ENCODE measurements at places on chromosomes 2 and 18.
A peak's percentile ranks its signal among the peaks of the same experiment; 100 is the strongest.

- DNase-seq: no peak
These were observed 128.3 kb downstream of the PRPF40A start for GRCh38 chr2:152588998-152589397.

GRCh38 chr2:197877038-197877437, 72.6 kb downstream of the PLCL1 start:
- no peak for DNase-seq

DNA sequence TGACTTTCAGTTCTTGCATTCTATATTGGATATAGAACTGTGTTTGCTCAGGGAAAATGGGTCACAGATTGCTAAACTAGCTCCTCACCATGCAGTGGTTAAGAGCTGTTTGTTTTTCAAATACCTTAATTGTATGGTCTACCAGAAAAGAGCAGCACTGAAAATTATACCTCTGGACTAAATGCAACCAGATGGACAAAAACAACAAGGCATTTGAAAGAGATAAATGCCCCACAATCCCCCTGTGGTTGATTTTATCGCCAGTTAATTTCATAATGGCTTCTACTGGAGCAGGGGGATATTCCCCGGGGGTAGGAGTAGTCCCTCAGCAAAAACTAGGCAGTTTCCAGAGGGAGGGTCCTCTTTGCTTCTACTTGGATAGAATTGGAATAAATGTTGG, 267.9 kb upstream of the TNP1 start:
- no peak for DNase-seq

DNA sequence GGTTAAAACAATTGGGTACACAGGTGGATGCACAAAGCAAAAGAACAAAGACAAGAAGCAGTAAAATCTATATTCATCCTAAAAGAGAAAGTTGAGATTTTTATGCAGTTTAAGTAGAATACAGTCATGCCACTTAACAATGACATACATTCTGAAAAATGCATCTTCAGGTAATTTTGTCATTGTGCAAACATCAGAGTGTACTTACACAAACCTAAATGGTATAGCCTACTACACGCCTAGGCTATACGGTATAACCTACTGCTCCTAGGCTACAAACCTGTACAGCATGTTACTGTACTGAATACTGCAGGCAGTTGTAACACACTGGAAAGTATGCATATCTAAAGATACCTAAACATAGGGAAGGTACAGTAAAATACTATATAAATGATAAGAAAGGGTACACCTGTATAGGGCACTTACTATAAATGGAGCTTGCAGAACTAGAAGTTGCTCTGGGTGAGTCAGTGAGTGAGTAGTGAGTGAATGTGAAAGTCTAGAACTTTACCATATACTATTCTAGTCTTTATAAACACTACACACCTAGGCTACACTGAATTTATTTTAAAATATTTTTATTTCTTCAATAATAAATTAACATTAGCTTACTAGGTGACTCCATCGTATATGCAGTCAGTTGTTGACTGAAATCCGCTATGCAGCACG, 132.9 kb downstream of the BARD1 start:
- DNase-seq: no peak

DNA sequence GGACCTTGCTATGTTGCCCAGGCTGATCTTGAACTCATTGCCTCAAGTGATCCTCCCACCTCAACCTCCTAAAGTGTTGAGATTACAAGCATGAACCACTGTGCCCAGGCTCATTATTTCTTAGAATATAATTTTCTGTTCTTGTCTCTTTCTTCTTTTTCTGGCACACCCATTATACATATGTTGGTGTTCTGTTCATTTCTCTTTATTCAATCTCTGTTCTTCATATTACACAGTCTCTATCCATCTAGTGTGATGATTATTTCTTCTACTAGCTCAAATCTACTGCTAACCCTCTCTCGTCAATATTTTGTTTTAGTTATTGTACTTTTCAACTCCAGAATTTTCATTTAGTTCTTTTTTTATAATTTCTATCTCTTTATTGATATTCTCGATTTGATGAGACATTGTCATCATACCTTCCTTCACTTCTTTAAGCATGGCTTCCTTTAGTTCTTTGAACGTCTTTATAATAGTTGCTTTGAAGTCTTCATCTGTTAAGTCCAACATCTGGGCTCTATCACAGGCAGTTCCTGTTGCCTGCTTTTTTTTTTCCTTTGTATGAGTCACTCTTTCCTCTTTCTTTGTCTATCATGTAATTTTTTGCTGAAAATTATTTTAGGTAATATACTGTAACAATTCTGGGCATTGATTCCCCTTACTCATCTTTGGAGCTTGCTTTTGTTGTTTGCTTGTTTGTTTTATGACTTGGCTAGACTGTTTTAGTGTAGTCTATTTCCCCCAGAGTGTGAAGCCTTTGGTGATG, 196.4 kb upstream of the NABP1 start:
- no peak for DNase-seq

DNA sequence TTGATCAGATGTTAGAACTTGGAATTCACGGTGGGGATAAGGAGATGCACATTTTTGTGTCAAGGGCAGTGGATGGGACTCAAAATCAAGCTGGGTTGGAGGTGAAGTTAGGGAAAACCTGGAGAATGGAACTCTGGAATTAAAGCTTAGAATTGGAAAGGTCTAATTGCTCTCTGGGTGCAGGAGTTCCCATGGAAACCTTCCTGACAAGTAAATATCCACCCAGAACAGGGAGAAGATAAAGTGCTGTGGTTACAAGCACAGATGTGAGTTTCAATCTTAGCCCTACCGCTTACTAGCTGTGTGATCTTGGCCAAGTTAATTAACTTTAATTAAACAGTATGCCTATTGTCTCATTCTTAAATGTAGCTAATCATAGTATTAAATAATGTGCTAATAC, 71.3 kb upstream of the TCF7L1 start:
- no peak for DNase-seq

GRCh38 chr2:46490521-46491141, 11.3 kb downstream of the TMEM247 start:
- DNase-seq: no peak

GRCh38 chr2:236575510-236575909, 5.9 kb downstream of the ACKR3 start:
- DNase-seq: no peak

- DNase-seq: no peak
These were observed 225.3 kb upstream of the PXDN start for GRCh38 chr2:1969701-1970015.

GRCh38 chr2:230644356-230644935, 68.2 kb upstream of the CAB39 start:
- no peak for DNase-seq

GRCh38 chr2:183070942-183071844, 7.4 kb upstream of the DUSP19 start:
- DNase-seq: peak; percentile 18

Data from CD4-positive, alpha-beta T cell (primary cell).